Stimulated activated CD4-positive, alpha-beta T cell treated with anti-CD3 and anti-CD28 coated beads, TNF-alpha, amount 100 ng/mL, for 24 hours (primary cell): ENCODE measurements at places on chromosomes 7 and 10.

DNA sequence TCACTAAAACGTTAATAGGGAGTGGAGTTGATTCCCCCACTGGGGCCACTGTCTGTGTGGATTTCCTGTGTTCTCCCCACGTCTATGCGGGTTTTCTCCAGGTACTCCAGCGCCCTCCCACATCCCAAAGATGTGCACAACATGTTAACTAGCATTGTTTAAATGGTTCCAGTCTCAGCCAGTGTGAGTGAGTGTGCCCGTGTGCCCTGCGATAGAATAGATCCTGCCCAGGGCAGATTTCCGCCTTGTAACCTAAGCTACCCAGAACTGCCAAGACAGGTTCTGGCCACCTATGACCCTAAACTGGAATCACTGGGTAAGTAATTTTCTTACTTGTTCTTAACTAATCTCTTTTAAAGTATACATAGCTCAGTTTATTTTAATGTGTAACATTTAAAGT is 58.5 kb downstream of the CCDC6 start:
- no peak for DNase-seq

GRCh38 chr7:114478384-114478783 is 63.8 kb downstream of the FOXP2 start:
- DNase-seq: no peak

DNA sequence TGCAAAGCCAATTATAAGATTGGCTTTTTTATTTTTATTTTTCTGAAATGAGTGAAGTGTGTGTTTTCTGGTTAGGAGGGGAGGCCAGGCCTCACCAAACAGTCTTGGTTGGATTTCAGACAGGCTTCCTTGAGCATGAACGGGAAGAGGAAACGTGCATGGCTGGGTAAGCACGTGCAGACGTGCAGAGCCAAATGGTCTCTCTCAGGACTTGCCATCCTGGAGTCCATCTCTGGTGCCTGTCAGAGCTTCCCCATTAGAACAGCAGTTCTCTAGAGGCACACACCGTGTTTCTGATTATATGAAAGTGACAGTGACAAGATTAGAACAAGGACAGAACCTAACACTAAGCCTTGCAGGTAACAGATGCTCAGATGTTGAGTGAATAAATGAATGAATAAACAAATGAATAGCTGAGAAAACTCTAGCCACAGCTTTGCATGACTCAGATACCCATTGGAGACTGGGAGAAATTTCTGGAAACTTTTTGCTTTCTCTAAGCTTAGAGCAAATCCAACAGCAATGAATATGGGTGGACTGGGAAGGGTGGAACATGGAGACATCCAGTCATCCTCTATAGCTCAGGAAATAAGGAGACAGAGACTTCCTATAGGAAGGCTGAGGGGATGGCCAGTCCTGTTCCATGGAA is 11.8 kb upstream of the CALD1 start:
- DNase-seq: no peak

DNA sequence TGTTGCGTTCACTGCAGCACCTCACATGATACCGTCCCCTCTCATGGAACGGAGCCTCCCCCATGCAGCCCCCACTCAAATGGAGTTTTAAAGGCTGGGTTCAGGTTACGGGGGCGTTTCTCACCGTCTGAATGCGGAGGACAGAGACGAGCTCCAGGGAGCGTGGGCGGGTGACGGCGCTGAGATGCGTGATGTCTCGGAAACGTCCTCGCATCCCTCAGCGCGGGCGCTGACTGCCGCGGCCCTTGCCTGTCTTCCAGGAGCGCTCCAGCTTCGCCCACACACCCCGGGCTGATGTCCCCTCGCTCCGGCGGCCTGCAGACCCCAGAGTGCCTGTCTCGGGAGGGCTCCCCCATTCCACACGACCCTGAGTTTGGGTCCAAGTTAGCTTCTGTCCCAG is 16.6 kb upstream of the AP5Z1 start:
- DNase-seq: no peak

DNA sequence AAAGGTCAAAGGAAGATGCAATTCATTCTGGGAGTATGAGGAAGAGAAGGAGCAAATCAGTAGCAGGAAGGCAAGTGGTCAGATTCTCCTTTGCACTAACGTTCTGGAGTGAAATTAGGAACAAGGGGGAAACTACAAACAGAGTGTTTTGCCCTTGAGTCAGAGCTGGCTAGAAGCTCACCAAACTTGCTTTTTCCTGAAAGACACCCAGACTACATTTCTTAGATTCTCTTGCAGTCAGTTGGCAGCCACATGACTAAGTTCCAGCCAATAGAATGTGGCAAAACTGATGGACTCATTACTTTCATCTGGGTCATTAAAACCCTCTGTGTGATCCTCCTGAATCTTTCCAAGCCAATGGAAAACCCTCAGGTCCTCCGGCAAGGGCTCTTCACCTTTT is 18.6 kb upstream of the DLX5 start:
- no peak for DNase-seq

GRCh38 chr7:48041653-48041970 is 6.3 kb downstream of the C7orf57 start:
- DNase-seq: no peak
